ENCODE measurements at places on chromosomes 13 and 19.

- DNase-seq = no peak
Observed at GRCh38 chr19:44824761-44825160, 15.9 kb downstream of the BCAM start.

GRCh38 chr19:52231154-52231910, 38.1 kb upstream of the ZNF766 start:
- DNase-seq = no peak

- no peak for DNase-seq
Observed at GRCh38 chr19:38843175-38843758, 6.5 kb downstream of the HNRNPL start.

GRCh38 chr13:101331731-101332130, 84.6 kb downstream of the NALCN start:
- no peak for DNase-seq

DNA sequence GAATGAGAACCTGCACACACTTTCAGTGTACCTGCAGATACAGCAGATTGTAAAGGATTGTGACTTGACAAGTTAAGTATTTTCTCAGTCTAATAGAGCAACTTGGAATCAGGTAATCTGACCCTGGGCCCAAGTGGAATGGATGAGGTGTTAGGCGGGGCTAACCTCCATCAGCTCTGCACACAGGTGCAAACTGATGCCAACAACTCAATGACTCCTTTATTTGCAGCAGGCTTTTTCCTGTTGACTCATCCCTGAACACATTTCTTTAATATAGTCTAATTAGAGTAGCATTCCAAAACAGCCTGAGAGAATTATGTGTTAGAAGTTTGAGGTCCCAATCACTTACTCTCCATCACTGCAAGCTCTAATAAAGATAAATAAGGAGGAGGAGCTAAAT, 48.8 kb downstream of the TPT1 start:
- no peak for DNase-seq

DNA sequence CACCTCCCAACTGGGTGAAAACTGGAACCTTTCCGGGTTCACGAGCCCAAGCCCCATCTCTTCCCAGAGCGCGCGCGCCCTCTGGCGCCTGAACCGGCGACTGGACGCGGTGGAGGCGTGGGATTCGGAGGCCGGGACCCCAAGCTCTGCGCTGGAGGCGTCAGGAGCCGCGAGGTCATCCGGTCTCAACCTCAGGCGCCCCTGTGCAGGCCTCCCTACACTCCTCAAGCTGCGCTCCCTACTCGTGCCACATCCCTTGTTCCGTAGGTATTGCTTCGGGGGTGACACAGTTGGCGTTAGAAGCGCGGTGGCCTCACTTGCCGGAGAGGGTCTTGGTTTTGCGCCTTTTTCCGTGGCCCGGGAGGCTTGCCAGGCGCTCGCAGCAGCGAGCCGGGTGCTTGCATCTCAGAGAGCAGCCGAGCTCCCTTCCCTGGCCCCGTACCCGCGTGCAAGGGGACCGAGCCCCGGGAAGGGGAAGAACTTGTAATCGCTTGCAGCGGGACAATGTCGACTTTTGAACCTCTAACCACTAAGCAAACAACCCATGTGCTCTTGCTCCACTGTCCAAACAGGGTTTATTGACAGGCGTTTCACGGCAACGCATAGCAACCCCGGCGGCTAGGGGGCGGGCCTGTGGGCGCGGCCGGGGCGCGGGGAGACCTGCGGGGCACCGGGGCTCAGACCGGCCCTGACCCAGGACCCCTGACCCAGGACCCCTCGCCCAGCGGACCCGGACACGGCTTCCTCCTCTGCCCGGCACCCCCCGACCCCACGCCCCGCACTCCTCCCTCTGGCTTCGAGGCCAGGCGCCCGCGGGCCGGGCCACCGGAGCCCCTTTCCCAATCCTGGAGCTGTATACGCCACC, 8.5 kb downstream of the CDX2 start:
- DNase-seq = no peak

- no peak for DNase-seq
Observed at GRCh38 chr13:60398379-60398891, 1.4 kb downstream of the TDRD3 start.

Measured in stimulated activated naive CD4-positive, alpha-beta T cell (primary cell).